Activated CD4-positive, alpha-beta T cell treated with anti-CD3 and anti-CD28 coated beads, Interleukin-2, Interleukin-6, amounts not matched to agents 100 ng/mL and 50 ng/mL, durations not matched to agents 16 hours and 8 hours (primary cell): ENCODE measurements at places on chromosomes 7 and 10.

DNA sequence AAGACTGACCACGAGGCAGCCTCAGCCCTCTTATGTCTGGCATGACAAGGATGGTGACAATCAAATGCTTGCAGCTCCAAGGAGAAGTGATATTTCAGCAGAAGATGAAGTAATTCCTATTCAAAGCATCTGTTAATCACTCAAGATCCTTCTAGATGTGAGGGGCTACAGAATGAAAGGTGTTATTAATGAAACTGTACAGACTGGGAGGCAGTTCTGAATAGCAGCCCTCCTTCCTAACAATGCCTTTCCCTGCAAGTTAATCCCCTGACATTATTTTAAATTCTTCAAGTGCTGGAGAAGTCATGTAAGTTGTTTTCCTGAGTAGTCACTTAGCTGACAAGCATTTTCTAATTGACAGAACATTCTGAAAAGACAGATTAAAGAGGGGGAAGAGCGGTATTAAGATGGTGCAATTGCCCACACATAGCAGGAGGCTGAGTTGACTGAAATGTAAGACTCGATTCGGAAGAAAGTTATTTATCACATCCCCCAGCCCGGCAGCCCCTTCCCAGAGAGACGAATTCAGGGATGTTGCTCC, 300.8 kb downstream of the GRID1 start:
- DNase-seq: no peak

DNA sequence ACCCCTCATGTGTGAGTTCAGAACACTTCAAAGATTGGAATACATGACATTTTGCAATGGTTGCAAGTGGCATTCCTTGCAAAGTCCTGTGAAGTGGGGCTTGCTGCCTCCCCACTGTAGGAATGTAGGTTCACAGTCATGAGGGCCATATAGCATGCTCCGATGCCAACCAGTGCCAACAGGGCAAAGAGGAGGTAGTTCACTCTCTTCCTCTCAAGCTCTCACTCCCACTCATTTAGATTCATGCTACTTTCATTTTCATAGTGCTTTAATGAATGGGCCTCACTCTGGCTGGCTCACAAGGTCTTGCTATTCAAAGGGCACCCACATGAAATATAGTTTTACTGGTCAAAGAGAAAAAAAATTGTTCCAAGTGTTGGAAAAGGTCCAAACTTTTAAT, 169.9 kb upstream of the AOAH start:
- DNase-seq: peak; percentile 52

DNA sequence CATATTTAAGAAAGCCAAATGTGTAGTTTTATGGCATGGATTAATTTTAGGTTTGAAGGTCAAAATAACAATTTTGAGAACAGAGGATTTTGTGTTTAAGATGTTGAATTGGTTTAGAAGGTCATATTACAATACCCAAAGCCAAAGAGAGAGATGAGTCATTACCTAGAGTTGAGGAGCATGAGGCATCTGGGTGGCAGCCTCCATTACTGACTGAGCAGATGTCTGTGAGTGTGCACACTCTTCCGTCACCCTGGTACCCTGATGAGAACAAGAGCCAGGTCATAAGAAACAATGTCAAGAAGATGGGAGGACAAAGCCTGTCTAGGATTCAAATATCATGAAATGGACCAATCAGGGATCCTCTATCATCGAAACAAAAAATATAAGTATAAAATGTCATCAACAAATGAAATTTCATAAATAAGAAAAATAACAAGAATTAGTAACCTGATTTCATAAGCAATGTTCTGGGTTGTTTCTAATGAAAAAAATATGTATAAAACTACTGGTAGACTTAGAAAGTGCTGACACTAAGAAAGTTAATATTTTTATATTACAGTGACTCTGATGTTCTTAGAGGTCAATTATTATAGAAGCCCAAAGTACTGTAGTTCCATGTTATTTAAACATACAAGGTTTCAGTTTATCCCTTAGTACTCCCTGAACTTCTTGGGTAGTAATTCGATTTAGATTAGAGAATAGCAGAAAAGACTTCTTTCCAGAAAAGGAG, 20.0 kb downstream of the CUBN start:
- peak; percentile 13 for DNase-seq

GRCh38 chr10:69269761-69270160, 8.5 kb upstream of the HK1 start:
- no peak for DNase-seq

DNA sequence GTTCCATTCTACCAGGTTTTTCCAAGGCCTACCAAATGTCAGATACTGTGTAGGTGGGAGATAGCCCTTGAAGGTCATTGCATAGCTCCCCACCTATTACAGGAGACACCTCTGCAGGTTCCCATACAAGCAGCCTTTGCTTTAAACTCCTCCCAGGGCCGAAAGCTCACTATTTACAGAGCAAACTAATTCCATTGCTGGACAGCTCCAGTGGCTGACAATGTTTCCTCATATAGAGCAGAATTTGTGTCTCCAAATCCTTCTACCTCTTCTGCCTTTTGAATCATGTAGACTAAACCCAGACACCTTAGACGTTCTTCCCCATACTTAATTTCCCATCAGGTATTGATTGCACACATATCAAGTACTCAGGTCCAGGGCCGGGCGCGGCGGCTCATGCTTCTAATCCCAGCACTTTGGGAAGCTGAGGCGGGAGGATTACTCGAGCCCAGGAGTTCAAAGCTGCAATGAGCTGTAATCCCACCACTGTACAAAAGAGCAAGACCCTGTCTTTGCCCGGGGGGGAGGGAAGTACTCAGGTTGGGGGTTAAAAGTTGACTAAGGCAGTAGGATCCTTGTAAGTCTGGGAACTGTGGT, 2.1 kb downstream of the CNNM1 start:
- no peak for DNase-seq

DNA sequence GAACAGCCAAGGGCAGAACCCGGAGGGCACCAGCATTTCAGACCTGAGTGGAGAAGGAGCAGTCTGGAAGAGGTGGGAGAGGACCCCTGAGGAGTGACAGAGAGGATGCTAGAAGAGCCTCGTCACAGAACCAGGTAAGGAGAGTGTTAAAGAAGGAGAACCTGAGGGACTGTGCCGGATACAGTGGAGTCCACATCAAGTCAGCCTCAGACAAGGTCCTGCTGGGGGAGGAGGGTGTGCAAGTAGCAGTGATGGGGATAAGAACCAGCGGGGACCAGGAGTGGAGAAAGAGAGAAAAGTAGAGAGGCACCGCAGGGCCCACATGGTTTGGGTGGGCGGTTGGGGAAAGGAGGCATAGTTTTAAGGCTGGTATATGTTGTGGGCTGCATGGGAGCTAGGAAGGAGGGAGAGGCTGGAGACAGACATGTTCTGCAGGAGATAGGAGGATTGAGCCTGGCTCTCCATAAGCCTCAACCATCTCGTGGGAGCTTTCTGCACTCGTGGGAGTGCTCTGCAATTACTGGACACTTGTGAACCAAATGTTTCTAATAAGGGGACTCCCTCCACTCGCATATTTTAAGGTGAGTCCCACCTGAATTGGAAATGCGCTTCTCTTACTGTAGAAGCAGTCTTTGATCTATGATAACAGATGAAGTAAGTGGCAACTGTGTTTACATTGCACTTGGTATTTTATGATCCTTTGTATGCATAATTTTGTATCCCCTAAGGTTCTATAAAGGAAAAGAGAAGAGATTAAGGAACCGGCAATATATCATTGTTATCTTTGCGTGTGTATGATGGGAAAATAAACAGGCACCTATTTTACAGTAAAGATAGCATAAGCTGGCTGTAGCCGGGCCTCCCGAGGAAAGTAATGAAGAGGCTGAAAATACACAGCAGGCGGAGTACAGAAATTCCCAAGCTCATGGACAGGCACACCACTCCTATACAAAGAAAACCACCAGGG, 154.8 kb downstream of the ADAM12 start:
- no peak for DNase-seq

DNA sequence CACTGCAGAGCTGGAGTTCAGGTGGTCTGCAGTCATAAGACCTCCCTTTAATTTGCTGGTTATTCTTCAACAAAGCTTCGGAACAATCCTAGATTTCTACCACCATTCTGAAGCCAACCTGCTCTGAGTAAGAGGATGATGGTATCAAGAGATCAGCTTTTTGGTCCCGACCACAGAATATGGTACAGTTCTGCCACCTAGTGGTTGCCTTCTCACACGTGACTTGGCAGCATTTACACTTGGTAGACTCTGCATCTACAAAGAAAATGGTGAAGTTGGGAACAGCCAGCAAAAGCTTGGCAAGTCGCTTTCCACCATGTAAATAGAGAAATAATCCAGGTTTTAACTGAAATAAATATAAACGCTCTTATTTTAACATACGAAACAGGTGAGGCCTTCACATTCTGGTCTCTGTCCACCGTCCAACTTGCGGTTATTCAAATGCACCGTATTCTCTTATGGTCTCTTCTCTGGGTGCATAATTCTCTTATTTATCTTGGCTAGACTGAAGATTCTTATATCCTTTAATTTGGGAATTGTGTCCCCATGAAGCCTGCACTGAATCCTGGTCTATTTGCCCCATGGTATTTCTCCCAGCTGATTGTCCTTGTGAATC, 173.9 kb upstream of the GRM3 start:
- DNase-seq: peak; percentile 75

GRCh38 chr7:132836746-132837145, 245.1 kb downstream of the CHCHD3 start:
- DNase-seq: no peak

- DNase-seq: no peak
Observed at GRCh38 chr10:110174201-110174600, 33.2 kb upstream of the MXI1 start.

DNA sequence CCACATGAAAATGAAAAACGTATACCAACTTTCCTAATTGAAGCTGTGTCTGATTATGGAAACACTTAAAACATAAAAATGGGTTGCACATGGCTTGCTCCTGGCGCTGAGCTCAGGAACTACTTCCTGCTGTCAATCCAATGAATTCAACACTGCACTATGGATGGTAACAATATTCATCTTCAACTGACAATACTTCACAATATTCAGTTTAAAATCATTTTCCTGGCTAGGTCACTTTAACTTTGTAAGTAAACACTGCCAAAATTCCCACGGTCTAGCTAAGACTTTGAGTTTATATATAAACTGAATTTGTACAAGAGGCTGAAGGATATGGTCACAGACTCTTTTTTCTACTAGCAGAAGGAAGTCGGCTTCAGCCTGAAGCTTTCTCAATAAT, 556.9 kb downstream of the TNS3 start:
- DNase-seq: no peak

- peak; percentile 9 for DNase-seq
Observed at GRCh38 chr10:125343118-125343925, 183.0 kb upstream of the CTBP2 start.

GRCh38 chr7:3589752-3590151, 288.7 kb downstream of the SDK1 start:
- no peak for DNase-seq

DNA sequence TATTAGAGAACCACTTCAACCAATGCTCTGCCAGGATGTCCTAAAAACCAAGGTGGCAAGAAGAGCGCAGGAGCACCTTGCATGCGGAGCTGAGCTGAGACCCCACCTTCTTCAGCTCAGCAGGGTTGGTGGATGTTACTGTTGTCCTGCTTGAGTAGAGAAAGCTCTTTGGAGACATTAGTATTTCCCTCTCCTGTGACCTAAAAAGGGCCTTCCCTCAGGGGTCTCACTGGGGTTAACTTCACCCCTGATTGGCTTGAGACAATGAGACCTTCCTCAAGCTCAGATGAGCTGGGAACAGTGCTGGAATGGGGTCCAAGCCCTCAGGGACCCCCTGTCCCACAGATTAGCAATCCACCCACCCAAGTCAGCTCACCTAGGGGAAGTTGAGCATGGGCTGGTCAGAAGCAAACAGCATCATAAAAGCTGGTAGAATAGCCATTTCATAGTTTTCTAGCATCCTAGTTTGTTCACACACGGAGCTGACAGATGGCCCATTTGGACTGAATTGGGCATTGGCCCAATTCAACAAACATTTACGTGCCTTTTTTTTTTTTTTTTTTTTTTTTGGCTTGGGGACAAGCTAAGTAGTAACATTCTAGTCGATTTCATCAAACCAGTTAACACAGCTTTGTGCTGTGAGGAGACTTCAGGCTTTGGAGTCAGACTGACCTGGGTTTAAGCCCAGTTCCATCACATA, 100.6 kb upstream of the HABP2 start:
- DNase-seq: no peak

DNA sequence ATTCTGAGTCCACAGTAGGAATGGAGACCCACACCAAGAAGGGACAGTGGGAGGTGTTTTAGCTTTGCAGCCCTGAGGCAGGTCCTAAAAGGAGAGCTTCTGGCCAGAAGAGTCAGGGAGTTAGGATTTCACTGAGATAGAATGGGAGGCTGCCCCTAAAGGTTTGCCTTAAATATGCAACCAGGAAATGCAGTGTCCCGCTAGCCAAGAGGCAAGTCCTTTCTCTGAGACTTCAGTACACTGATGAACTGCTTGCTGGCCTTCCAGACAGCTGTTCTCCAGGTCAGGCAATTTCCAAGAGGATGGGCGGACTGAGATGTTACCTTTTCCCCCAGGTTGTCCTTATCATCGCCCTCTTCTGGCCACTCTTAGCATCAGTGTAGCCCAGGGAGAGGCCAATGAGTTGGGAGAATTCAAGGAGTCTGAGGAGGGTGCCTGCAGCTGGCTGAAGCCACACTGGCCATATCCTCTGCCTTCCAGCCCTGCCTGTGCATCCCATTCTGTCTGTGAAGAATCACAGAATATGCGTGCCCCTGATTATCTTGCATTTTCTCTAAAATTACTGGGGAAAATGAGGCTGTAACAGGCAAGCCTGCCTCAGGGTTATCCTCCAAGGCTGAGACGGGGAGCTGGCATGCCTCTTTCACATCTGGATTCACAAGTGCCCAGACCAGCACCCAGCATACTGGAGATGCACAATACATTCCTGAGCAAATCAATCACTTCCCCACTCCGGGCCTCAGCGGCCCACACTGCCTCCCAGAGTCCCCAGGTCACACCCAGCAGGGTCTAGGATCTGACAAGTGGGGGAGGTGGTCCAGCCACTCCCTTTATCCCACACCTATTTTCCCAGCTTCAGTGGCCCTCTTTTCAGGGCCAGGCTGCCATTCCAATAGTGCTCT, 2.4 kb downstream of the TLL2 start:
- peak; percentile 50 for DNase-seq

- no peak for DNase-seq
Observed at GRCh38 chr7:94400643-94401427, 6.1 kb downstream of the COL1A2 start.

DNA sequence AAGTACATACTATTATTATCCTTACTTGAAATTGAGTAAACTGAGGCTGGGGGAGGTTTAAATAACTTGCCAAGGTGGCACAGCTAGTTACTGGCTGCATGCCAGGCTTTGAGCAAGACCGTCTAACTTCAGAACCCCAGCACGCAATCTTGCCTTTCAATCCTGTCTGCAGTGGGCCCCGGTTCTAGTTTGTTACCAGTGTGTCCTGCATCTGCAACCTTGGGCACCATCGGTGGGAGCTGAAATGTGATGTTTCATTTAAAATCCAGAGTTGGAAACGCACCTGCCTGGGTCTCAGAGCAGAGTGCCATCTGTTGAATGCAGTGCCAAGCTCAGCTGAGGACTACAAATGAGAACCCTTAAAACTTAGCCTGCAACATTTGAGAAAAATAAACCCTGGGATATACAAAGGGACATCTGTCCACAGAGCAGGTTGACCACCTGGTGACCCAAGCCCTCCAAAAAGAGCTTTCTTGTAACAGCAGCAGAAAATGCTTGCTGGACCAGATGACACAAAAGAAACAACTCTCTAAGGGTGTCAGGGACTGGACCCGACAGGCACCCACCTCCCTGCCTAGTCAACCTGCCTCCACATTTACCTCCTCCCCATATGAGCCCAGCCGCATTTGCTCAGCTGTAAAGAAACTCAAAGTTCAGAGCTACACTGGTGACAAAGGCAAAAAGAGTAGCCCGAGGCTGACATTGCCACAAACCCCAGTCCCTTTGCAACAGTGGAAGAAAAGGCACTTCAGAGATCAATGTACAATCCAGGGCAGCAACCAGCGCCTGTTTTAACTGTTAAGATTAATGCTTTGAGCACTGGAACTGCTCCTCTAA, 1.7 kb downstream of the SH3PXD2A start:
- no peak for DNase-seq
